ENCODE measurements at places on chromosomes 11 and 22.

- DNase-seq, result no peak
These were observed 14.0 kb downstream of the TRIM29 start for GRCh38 chr11:120123946-120124345.

DNA sequence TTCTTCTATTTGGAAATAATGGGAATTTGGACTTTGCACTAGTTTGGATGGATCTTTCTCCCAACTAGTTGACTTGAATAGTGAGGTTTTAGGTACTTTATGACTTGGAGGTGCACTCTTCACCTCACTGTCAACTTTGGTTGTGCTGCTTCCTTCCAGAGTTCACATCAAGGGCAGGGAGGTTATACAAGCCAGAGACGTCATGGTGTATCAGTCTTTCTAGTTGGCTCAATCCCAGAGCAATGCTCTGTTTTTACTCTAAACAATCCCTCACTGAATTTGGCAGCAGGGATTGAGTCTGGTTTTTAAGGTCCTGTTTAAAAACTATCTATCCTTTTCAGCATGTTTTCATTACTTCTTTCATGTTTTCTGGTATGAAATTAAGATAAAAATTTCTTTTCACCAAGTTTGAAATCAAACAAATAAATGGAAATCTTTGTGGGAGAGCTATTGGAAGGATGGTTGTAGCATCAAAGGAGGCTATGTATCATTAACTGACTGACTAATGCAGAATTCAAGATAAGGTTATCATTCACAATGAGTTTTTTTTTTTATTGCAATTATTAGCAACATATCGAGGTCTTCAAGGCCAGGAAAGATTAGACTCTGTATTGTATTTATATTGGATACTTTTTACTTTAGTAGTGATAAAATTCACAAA lies 28.0 kb upstream of the ZBED5 start:
- DNase-seq, result no peak

GRCh38 chr22:38313384-38313955 lies 3.8 kb downstream of the CSNK1E start:
- DNase-seq, result no peak

DNA sequence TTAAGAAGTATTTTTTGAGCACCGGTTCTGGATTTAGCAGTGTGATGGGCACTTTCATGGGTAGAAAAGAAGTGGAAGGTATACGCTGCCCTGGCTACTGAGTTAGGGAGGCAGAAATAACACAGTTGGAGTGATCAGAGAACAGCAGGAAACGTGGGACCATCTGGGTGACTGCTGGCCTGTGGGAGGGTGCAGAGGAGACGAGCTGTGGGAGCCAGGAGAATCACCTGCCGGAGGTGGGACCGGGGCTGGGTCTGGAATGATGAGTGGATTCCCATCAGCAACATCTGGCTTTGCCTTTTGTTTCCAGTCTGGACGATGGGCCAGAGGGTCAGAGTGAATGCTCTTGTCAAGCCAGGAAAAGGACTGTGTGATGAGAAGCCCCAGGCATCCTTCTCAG lies 66.5 kb downstream of the BARX2 start:
- DNase-seq, result no peak

DNA sequence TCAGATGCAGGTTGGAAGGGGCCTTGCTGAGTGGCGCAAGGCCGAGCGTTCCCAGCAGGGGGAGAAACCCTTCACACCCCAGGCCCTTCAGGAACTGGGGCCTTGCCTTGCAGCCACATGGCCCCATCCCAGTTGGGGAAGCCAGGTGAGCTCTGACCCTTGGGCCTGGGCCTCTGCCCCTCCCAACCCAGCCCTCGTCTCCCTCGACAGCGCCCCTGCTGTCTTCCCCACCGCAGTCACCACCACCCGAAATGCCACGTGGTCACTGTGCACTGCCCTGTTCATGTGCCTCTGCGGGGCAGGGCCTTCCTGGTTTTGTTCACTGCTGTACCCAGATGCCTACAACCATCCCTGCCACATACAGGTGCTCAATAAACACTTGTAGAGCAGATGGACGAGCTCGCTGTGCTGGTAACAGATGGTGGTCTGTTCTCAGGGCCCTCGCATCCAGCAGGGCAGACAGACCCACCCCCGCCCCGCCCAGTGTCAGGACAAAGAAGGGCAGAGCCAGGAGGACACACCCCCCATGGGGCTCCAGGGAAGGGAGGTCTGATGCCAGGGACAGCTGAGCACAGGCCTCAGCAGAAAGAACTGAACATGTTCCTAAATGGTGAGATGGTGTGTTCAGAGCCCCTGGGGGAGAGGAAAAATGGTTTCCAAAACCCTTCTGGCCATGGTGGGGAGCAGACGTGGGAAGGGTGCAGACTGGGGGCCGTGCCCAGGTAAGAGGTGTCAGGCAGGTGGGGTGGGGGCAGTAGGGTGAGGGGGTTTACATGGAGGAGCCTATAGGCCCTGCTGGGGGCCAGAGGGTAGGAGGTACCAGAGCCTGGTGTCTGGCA lies 3.7 kb downstream of the POLR2L start:
- DNase-seq, result peak; percentile 81

DNA sequence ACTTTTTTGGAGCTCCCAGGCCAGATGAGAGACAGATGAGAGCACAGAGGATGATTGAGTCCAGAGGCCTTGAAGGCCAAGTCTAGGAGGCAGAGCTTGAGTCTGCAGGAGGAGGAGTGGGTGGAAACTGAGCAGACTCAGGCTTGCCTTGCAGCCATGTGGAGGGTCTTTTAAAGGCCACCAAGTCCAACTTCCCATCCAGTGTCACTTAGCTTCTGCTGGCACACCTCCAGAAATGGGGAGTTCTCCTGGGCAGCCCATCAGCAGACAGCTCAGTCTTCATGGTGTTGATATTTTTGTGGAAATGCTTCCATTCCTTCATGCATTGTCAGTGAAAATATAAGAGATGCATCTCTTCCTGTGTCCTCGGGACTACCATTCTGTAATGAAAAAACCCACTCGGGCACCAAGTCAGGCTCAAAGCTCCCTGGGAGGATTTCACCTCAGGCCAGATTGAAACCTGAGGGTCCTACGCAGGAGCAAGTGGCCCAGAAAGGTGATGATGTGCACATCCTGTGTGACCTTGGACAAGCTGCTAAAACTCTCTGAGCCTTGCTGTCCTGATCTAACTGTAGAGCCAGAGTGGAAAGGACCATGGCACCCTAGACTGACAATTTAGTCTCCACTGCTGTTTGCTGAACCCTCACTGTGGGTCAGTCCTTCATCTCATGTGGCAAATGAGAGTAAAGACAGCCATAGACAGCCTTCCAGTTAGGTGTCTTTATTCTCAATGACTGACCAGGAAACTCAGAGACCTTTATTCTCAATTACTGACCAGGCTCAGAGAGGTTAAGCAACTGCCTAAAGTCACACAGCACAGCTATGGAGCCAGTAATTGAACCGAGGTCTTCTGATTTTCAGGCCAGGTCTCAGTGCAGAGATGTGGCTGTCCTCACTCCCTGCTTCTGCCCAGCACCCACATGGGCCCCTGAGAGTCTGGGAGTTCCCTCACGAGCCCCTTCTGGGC lies 2.9 kb upstream of the LRRC32 start:
- DNase-seq, result no peak

DNA sequence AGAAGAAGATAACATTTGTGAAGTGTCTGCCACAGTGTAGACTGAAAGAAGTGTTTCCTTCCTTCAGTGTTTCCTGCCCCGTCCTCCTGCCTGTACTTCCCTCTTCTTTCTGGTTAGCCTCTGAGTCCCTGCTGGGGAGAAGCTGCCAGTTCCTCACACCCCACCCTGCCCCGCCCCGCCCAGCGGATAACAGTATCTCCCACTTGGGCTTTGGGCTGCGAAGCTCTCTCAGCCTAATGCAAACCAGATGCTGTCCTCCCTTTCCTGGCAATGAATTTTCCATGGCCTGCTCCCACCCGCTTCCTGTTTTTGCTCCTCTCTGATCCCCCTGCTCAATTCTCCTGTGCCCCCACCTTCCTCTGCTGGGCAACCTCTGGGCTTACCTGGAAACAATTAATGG lies 5.2 kb upstream of the RAB3IL1 start:
- no peak for DNase-seq

- DNase-seq, result no peak
These were observed 8.5 kb downstream of the ELFN2 start for GRCh38 chr22:37418627-37419369.

GRCh38 chr11:68942751-68943271 lies 38.0 kb downstream of the MRGPRD start:
- no peak for DNase-seq

DNA sequence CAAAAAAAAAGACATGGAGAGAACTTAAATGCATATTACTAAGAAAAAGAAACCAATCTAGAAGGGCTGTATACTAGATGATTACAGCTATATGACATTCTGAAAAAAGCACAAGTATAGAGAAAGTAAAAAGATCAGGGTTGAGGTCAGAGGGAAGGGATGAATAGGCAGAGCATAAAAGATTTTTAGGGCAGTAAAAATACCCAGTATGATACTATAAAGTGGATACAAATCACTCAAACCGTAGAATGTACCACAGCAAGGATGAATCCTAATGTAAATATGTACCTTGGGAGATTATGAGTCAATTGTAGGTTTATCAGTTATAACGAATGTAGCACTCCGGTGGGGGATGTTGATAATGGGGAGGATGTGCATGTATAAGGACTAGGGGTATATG lies 29.4 kb upstream of the SMCO4 start:
- DNase-seq, result no peak

GRCh38 chr11:69089258-69089657 lies 40.5 kb downstream of the TPCN2 start:
- DNase-seq, result no peak

DNA sequence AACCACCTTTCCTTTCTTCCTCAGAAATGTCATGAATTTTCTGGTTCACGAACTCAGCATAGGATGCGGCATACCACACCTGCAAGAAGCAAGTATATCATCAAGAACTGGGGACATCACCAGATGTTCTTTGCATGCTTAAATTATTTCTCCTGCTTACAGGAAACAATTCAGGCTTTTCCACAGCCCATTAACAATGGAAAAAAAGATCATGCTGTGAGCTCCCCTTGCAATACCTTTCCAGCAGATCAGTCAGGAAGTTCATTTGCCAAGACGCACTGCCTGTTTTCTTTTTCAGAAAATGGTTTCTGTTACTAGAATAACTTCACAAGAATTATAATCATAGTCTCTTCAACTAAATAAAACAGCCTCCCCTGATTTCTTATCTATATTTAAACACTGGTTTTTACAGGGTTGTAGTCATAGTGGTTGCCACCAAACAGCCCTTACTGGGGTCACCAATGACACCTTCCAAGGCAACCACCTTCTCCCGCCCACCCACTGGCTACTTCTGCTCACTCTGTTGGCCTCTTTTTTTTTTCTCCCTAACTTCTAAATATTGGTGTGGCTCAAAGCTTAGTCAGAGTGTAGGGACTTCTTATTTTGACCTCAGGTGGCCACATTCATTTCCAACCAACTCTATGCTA lies 42.3 kb upstream of the NFRKB start:
- no peak for DNase-seq

GRCh38 chr11:119371778-119372182 lies 9.7 kb downstream of the USP2 start:
- DNase-seq, result peak; percentile 67

- no peak for DNase-seq
These were observed 10.9 kb upstream of the PHLDB1 start for GRCh38 chr11:118596224-118597146.

GRCh38 chr22:38570779-38571364 lies 889 bp upstream of the DMC1 start:
- peak; percentile 53 for DNase-seq

DNA sequence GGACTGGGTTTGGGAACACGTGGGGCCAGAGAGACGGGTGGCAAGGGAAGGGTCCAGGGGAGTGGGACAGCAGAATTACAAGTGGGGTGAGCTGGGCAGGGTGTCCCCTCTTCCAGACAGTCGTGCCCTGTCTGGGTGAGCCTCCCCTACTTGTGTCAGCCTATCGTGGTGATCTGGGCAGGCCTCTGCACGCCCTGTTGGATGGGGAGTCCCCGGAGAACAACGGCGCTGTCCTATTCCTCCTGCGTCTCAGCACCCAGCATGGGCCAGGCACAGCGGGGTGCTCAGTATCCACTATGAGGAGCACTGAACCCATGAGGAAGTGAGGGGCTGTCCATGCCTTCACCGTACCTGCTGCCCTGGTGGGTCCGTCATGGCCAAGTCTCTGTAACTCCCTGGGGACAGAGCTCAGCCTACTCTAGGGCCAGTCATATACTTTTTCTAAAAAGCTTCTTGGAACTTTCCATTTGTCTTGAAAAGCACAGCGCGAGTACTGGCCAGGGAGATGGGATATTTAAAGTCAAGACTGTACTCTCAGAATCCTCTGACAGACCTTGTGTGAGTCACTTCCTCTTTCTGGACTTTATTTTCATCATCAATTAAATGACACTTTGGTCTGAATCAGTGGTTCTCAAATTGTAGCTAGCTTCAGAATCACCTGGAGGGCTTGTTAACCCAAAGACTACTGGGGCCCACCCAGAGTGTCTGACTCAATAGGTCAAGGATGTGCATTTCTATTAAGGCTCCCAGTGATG lies 81.7 kb upstream of the NECTIN1 start:
- no peak for DNase-seq

DNA sequence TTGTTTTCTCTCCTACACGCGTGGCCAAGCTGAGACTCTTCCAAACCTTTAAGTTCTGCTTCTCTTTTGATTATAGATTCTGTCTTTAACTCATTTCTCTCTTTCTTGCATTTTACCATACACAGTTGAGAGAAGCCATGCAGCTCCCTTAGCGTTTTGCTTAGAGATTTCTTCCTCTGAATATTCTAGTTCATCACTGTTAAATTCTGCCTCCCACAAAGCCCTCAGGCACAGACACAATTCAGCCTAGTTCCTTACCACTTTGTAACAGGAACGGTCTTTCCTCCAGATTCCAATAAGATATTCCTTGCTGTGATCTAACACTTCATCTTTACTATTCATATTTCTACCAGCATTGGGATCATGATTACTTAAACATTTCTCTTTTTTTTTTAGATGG lies 24.7 kb upstream of the CD81 start:
- no peak for DNase-seq

GRCh38 chr22:19478045-19478900 lies 720 bp downstream of the UFD1 start:
- DNase-seq, result peak; percentile 22

DNA sequence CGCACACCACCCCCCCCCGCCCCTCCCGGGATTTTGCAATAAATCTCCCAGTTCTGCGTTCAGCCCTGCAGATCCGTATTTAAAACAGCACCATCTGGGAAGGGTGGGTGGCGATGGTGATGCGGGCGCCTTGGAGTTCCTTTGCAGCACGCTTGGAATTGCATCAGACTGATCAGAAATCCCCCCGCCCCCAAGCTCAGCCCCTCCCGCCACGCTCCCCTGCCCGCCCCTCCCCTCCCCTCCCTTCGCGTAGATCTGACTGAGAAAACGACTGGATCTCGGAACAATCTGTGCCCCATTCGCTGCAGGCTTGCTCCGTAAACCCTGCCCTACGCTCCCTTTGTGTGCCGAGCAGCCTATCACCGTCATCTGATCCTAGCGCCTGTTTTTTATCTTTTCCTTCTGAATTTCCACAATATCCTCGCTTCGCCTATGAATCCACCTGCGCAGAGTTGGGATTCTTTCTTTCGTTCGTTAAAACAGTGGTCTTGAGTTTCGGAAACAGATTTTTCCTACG lies 18.1 kb upstream of the BDNF start:
- DNase-seq, result peak; percentile 96
